ENCODE measurements at places on chromosomes 6 and 20.

GRCh38 chr20:62120990-62121775, 1.1 kb upstream of the LSM14B start:
- peak overlapping the region; percentile 84 for H3K4me3 ChIP-seq
- peaks cover 42% of the 10 kb centered on the region for H3K4me1 ChIP-seq
- peak overlapping the region; percentile 86 for H3K27ac ChIP-seq
- DNase-seq, result no peak
- H3K27me3 ChIP-seq, result no peaks in the 10 kb centered on the region

GRCh38 chr20:23686046-23686750, 2.6 kb downstream of the CST4 start:
- no peak for DNase-seq
- no peaks in the 10 kb centered on the region for H3K36me3 ChIP-seq
- no peak overlapping the region for H3K27ac ChIP-seq
- no peak overlapping the region for H3K4me3 ChIP-seq
- no peaks in the 10 kb centered on the region for H3K27me3 ChIP-seq

GRCh38 chr20:60238992-60239660, 280.9 kb downstream of the CDH26 start:
- no peak overlapping the region for H3K27ac ChIP-seq
- H3K27me3 ChIP-seq, result no peaks in the 10 kb centered on the region
- H3K36me3 ChIP-seq, result no peaks in the 10 kb centered on the region

DNA sequence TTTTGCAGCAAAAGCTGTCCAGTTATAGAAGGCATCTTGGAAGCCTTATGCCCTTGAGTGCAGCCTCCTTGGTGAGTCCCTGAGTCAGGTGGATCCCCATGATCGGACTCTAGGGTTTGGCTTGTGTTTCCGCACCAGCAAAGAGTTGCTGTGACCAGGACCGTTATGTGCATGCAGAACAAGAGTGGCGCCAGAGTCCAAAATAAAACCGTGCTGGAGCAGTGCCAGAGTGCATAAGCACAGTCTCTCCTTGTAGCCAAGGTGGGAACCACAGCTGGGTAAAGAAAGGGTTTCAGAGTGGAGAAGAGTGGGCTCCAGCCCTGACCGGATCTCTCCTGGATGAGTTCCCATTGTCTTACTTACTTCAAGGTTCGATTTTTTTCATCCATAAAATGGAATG, 58.6 kb downstream of the FOXA2 start:
- no peak overlapping the region for H3K4me3 ChIP-seq
- no peak for DNase-seq
- no peak overlapping the region for H3K27ac ChIP-seq
- H3K4me1 ChIP-seq, result no peaks in the 10 kb centered on the region

DNA sequence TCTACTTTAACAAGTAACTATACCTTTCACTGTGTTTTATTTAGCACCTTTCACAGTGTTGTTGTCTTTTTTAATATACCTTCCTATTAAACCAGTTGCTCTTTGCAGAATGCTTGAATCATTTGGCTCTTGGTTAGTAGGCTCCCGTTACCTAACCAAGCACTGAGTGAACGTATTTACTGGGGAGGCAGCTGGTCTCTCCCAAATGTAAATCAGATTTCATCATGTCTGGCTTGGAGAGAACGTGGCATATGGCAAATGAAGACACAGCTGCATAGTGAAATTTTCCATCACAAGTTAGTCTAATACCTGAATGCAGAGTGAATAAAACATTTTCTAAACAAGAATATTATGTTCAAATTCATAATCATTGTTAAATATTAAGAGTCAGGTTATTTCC, 12.4 kb downstream of the HTR1E start:
- peaks cover 2% of the 10 kb centered on the region for H3K27me3 ChIP-seq
- H3K4me1 ChIP-seq, result no peaks in the 10 kb centered on the region
- no peak overlapping the region for H3K27ac ChIP-seq
- H3K36me3 ChIP-seq, result no peaks in the 10 kb centered on the region
- no peak for DNase-seq
- H3K4me3 ChIP-seq, result no peak overlapping the region

GRCh38 chr6:151443911-151444621, 7.9 kb downstream of the RMND1 start:
- no peak for DNase-seq
- H3K27ac ChIP-seq, result no peak overlapping the region
- H3K4me1 ChIP-seq, result peaks cover 24% of the 10 kb centered on the region

GRCh38 chr20:60888771-60889170, 363.3 kb upstream of the CDH4 start:
- H3K36me3 ChIP-seq, result no peaks in the 10 kb centered on the region
- H3K4me1 ChIP-seq, result no peaks in the 10 kb centered on the region
- H3K4me3 ChIP-seq, result no peak overlapping the region

DNA sequence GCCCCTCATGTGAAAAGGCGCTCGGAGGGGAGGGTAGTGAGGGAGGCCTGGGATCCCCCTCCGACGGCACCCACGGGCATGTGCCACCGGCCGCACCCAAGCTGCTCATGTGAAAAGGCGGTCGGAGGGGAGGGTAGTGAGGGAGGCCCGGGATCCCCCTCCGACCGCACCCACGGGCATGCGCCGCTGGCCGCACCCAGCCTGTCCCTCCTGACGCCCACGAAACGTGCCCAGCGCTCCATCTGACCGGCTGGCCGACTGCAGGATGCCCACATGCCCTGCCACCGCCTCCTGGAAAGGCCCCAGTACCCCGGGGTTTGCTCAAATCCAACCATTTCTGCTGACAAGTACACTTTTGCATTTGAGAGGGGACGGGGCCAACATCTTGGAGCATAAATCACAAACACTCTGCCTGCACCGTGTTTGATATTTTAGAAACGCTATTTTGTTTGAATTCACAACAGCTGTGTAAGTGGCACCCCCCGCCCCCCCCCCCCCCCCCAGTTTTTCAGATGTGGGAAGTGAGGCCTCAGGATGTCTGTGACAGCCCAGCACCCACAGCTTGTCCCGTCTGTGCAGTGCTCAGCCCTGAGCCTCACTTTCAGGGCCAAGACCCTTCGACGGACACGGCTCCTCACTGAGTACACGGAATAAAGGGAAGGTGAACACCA, 34.1 kb downstream of the SLC2A4RG start:
- DNase-seq, result no peak
- H3K4me1 ChIP-seq, result no peaks in the 10 kb centered on the region
- no peak overlapping the region for H3K27ac ChIP-seq
- H3K36me3 ChIP-seq, result no peaks in the 10 kb centered on the region

Measured in activated CD4-positive, alpha-beta memory T cell treated with anti-CD3 and anti-CD28 coated beads, Interleukin-2, amount 10 ng/mL, durations not matched to agents 7 days and 5 days (primary cell).